Epithelial cell of proximal tubule (primary cell): ENCODE measurements at places on chromosomes 4 and X. TPM values are rescaled to one million over a fixed set of nuclear protein-coding genes. Genes with fewer than 3 reads are reported as not detected.

- DNase-seq: no peak
Observed at GRCh38 chr4:184453365-184454160, 20.8 kb downstream of the IRF2 start.

- DNase-seq: peak; percentile 95
Observed at GRCh38 chr4:183823434-183823833, 81.7 kb upstream of the STOX2 start.

- DNase-seq: no peak
Observed at GRCh38 chr4:125758438-125758837, 443.7 kb downstream of the FAT4 start.

GRCh38 chrX:110402850-110403221 is 44.2 kb downstream of the RTL9 start:
- no peak for DNase-seq

SCFD2 gene
- total RNA-seq: 8.9 and 18.7 TPM in 2 replicates

GRCh38 chr4:21790438-21791029 is 158.0 kb downstream of the KCNIP4 start:
- DNase-seq: no peak

LRP2BP gene
- total RNA-seq: 0.06 and 0.14 TPM in 2 replicates

DNA sequence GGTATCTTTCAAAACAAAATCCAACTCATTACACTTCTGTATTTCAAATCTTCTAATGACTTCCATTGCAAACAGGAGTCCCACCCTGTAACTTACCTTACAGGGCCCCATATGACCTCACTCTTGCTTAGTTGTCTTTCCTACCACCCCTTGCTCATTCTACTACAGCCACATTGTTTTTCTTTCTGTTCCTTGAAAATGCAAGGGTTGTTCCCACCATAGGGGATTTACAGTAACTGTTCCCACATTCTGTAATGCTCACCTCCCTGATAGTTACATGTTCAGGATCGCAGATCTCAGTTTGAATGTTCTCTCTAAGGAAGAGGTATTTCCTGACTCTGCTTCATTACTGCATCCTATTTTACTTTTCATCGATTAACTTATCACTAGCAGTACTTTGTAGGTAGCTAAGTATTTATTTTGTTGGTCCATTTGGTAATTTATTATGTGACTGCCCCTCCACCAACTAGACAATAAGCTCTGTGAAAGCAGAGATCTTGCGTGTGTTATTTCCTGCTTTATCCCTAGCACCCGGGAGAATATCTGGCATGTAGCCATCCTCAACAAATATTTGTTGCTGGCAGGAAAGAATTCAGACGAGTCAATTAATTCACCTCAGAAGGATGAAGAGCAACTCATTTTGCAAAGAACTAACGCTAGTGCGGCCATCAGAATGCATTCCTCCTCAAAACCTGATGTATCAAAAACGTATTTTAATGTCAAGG is 21.4 kb downstream of the MAOB start:
- DNase-seq: peak; percentile 41

DNA sequence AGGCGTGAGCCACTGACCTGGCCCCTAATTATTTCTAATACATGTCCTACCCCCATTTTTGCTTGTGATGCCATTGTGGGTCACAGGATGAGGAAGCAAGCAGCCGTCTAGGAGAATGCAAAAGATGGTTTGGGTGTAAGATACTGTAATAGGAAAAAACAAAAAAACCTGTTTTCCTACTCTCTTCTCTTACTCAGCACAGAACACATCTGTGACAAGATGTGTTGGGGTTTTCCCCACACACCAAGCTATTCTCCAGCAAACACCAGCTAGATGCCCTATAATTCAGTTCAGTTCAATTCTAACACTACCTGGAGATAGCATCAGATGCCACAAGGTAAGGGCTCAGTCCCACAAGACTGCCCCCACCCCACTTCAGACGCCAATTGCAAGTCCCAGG is 15.3 kb upstream of the HPRT1 start:
- DNase-seq: no peak

DNA sequence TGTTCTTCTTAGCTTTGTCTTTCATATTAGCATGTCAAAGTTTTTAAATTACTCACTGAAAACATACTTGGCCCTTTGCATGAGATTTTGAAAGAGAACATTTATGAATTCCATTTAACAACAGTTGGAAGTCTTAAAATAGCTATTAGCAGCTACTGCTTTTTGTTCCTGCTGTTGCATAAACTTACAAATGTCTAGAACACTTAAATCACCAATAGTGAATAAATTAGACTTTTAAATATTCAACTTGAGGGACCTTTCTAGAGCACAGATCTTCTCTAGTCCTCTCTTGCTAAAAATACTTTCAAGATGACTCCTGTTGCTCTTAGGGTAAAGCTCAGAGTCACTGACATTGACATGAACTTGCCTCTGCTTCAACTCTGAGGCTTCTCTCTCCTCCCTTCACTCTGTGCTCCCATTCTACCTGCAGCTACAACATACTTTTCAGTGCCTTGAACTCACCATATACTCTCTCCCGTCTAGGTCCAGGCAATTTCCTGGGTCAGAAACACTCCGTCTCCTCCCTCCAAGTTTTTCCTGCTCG is 15.8 kb upstream of the TXK start:
- no peak for DNase-seq

DNA sequence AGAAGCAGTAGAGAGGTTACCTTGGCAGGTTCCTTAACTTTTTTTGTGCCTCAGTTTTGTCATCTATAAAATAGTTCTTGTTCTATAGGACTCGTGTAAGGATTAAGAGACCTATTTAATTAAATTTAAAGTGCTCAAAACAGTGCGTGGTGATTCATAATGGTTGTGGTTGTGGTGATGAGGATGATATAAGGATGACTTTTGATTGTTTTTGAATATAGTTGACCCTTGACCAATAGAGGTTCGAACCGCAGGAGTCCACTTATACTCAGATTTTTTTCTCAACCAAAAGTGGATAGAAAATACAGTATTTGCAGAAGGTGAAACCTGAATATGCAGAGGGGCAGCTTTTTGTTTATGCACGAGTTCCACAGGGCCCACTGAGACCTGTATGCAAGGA is 14.6 kb downstream of the SMAD1 start:
- DNase-seq: no peak

DNA sequence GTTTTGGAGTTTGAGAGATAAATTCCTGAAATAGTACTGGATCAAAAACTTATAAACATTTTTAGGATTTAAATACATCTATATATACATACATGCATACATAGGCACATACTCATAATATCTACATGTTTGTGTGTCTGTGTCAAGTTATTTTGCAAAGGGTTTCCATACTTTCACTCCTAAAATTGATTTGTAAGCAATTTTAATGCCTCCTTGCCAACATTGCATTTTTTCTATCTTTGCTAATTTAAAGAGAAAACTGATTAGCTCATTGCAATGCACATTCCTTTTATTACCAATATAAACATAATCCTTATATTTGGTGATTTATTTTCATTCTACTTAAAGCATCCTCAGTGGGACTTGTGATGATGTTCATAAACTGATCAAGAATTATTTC is 258.3 kb downstream of the FRMPD4 start:
- no peak for DNase-seq

GRCh38 chr4:56243107-56243506 is 144.2 kb downstream of the AASDH start:
- DNase-seq: no peak

DNA sequence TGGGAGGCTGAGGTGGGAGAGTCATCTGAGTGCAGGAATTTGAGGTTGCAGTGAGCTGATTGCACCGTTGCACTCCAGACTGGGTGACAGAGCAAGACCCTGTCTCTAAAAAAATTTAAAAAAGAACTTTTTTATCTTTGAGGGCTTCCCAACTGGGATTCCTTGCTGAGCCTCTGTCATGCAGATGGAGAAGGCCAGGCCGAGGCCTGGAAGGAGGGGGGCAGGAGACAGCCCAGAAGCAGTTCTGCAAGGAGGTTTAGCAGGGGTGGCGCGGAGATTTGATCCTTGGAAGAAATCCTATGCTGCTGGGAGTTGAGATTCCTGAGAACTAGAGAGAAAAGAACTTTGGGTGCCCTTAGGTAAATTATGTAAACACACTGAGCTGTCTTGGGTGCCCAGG is 2.5 kb upstream of the ARSD start:
- DNase-seq: no peak

DGKK gene
- under 0.01 TPM in 1 of 2 replicates, not detected in the other for total RNA-seq

- DNase-seq: no peak
Observed at GRCh38 chrX:78532363-78532762, 126.8 kb downstream of the RTL3 start.

DNA sequence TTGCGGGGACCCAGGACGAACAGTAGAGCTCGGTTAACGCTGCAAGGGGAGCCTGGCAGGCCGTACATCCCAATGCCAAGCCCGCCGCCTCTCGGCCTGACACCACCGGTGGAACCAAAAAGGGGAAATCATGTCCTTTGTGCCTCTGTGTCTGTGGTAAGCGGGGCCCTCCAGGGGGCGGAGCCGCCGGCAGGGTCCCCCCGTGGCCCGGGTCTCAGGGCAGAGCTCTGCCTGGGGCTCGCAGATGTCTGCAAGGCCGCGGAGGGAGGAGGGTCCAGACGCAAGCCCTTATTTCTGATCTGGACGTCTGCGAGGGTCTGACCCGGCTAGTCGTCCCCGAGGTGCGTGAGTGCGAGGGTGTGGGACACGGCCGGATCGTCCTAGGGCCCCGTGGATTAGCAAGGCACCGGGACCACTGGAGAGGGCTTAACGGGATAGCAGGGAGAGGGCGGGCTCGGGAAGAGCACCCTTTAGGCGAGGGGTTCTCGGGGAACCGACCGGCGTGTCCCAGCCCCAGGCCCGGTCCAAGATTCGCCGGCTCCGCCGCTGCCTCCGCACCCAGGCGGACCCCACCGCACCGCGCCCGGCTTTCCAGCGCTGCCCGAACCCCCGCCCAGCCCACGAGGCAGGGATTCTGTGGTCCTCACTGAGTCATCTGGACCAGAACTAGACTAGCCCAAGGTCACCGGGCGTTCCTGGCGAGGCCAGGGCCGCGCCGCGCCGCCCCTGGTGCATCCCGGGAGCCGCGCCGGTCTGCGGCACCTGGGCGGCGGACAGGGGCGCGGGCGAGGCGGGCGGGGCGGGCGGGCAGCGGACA is 863 bp upstream of the FAM193A start:
- DNase-seq: no peak

GRCh38 chrX:133544778-133545177 is 129.5 kb upstream of the GPC4 start:
- no peak for DNase-seq

DNA sequence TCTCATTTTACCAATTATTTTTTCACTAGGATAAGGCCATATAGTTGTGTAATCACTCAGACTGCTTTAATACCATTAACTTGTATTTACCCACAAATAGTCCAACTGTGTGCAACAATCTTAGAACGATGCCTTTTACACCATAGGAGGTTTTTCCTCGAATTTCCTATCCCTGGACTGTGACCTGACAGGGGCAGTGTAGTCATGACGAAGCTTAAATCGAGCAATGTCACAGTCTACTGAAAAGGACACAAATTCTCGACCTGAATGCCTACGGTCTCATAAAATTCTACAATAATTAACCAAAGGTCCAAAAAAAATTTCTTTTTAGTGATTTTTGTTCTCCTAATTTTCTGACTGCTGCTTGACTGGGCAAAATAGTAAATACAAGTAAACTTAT is 208.9 kb downstream of the ADAMTS3 start:
- no peak for DNase-seq

ARHGAP36 gene
- total RNA-seq: not detected in 2 replicates

SYNPO2 gene
- total RNA-seq: 0.40 and 0.43 TPM in 2 replicates

DNA sequence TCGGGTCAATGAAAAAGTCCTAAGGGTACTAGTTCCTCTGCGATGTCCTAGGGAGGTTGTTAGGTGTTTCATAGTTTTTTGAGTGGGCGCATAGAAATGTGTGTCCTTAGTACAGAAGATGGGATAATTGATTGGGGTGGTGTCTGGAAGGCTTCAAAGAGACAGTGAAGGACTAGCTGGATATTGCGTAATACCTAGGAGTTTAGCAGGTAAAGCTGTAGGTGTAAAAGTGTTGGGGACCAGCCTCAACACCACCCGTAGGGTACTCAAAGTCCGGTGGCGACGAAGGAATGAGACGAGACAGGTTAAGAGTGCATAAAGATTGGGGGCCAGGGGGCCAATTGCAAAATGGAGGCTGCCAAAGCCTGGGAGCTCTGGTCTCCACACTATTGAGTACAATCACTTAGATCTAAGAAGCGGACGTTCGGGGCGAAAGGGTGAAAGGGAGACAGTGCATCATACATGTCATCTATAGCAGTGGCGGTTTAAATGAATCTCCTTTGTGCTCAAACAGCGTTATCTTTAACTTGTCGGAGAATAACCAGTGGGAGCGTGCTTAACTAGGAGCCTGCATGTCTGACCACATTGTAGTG is 1.0 kb downstream of the TRMT44 start:
- no peak for DNase-seq

GRCh38 chrX:103918571-103919269 is 43.7 kb upstream of the TMSB15B start:
- DNase-seq: no peak

DNA sequence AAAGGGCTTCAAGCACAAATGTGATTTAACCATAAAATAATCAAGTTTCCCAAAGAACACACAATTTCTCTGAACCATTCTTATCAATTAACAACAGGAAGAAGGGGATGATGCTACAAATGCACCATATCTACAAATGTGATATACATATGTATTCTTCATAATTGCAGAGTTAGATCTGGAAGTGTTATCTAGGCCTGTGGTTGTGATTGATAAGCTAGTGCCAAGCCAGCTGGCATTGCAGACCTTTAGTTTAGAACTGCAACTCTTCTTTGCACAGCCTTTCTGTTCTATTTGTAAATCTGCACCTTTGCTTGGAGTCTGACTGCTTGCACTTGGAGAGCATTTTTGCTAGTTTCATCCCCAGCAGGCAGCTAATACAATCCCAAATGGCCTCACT is 145.5 kb upstream of the NPY2R start:
- no peak for DNase-seq

- no peak for DNase-seq
Observed at GRCh38 chrX:85977218-85977617, 70.1 kb downstream of the CHM start.

- DNase-seq: no peak
Observed at GRCh38 chr4:163693211-163693610, 198.7 kb downstream of the TMA16 start.
